CD4-positive, alpha-beta T cell treated with Interleukin-4 for 1 hour (primary cell): ENCODE measurements at places on chromosomes 6 and 20.

- no peak for DNase-seq
Measured at GRCh38 chr6:85390105-85390728, 59.7 kb upstream of the NT5E start.

GRCh38 chr6:31558631-31559500 is 11.5 kb downstream of the NFKBIL1 start:
- peak; percentile 81 for DNase-seq

DNA sequence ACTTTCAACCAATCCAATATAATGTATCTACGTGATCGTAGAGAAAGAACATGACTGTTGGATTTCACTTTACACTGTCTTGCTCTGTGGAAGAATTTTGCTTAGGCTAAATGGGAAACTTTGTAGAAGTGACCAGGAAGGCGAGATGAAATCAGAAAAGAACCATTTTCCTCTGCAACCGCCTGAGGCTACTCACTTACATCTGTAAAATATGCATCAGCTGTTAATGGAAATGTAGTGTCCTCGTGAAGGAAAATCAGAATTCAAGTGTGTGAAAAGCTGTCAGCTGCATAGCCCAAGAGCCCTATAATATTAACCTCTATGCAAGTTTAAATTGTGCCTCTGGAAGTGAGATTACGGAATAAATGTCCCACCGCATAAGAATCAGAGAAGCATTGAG is 277.9 kb downstream of the C6orf118 start:
- no peak for DNase-seq

- DNase-seq, result no peak
Measured at GRCh38 chr6:151544453-151544852, 50.6 kb downstream of the CCDC170 start.

- peak; percentile 29 for DNase-seq
Measured at GRCh38 chr6:134111062-134111677, 58.7 kb upstream of the SLC2A12 start.

DNA sequence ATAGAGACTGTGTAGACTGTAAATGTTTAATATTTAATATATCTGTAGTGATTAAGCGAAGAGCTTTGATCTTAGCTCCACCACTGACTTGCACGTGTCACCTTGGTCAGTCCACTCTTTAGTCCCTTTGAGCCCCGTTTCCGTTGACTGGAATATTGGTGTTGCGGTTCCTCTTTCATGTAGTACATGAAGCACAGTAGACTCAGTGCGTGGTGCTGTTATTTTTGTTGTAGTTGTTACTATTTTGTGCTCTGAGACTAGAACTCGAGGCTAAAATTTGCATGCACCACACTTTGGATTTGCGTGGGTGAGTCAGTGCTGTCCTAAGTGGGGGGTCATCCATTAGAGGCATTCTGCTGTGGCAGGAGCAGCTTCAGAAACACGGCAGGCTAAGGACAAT is 291.4 kb downstream of the QKI start:
- DNase-seq, result no peak

DNA sequence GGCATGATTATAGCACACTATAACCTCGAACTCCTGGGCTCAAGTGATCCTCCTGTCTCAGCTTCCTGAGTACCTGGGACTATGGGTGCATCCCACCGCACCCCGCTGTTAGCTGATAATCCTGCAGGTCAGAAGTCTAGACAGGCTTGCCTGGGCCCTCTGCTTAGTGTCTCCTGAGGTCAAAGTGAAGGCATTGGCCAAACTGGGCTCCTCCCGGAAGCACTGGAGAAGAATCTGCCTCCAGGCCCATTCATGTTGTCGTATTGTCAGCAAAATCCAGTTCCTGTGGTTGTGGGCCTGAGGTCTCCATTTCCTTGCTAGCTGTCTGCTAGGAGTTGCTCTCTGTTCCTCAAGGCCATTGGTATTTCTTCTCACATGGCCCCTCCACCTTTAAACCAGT is 6.3 kb upstream of the MROH8 start:
- DNase-seq, result no peak

DNA sequence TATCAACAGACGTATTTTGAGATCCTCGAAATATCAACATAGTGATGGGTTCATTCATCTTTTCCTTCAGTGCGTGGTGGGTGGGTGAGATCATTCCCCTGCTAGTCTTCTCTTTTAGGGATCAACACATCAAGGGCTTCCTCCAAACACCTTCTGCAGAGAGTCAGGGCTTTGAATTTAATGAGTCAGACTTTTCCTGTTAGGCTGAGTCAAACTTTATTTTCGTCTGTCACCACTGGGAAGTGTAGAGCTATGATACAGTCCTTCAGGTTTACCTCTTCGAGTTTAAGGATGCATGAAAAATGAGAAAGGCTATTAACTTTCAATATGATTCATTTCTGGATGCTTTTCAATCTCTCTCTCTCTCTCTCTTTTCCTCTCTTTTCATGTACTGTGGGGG is 189.1 kb downstream of the BMP2 start:
- DNase-seq, result no peak

GRCh38 chr20:35077872-35078271 is 14.7 kb downstream of the TRPC4AP start:
- DNase-seq, result no peak

DNA sequence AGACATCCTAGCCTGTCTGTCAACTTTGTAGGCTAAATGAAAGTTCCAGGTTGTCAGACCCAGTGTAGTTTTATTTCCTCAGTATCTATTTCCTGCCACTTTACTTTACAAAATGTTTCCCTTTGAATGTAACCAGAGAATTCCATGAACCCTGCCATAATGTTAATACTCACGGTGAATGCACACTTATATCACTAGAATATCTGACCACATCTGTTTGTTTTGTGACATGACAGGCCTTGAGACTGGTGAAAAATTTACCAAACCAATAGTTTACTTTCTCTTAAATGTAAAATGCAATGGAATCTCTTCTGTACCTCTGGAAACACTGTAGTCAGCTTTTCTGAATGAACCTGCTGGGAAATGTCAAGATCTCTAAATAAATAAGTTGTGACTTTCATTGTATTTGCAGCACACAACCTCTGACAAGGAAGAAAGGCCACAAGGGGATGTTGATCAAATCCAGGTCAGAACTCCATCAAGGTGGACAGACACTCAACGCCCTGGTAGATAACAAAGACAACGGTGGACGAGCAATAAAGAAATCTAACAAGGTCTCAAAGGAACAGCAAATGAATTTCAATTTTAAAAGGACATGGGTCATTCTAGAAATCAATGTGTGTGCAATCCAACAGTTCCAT is 59.2 kb downstream of the BACH2 start:
- DNase-seq, result no peak

GRCh38 chr6:51057296-51057695 is 238.6 kb downstream of the TFAP2B start:
- DNase-seq, result no peak

DNA sequence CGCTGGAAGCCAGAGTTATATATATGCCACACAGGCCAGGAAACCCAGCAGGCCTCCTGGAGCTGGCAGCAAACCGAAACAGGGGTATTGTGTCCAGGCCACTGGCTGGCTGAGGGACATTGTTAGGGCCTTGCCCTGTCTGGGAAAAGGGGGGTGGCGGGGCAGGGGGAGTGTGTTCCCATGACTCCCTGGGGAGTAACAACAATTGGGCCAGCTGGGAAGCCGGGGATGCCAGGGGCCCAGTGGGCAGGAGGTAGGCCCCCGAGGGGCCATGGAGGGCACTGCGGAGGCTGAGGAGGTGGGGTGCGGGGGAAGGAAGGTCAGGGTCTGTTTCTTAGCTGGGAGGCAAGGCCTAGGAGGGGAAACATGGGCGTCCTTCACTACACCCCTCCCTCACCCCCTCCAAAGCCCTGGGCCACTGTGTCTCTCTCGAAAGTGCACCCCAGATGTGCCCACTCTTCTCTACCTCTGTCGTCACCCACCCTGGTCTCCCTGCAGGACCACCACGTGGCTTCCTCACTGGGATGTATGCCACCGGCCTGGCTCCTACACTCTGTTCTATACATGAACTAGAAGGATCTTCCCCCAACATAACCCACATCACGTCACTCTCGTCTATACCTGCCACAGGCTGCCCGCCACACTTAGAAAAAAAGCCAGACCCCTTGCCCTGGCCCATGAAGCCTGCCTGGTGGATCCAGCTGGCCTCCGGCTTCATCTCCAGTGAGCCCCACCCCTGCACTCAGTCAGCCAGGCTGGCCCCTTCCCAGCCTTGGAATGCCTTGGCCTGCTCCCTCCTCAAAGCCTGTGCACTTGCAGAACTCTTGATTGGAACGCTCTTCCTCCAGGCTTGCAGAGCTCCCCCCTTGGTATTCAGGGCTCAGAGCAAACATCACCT is 7.8 kb upstream of the E2F1 start:
- DNase-seq, result no peak

DNA sequence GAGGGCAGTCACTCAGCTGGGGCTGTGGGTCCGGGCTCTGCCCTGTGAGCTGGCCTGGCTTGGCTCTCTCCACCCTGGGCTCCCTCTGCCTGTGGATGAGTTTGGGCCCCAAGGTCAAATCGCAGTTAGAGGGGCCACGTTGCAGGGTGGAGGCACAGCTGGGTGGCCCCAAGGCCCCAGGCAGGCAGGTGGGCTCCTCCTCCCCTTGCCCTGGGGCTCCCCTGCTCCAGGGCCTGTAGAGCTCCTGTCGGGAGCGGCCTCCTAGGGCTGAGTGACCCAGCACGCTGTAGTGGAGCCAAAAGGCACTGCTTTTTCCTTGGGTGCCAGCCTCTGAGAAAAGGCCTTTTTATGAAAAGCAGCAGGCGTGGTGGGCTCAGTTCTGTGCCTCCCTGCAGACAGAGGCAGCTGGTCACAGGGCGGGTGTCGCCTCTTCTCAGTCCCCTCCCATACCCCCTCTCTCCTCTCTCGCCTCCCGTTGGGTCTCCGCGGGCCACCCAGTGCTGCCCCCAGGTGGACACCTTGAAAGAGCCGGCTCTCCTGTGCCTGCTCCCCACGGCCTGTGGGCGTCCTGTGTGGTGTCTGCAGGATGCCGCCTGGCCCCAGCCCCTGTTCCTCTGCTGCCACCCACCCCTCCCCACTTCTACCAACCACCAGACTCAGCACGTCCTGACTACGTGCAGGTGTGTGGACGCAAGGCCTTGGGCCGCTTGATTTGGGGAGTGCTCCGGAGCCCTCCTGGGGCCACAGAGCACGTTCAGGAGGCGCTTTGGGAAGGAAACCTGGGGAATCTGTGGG is 13.2 kb downstream of the SS18L1 start:
- peak; percentile 75 for DNase-seq

DNA sequence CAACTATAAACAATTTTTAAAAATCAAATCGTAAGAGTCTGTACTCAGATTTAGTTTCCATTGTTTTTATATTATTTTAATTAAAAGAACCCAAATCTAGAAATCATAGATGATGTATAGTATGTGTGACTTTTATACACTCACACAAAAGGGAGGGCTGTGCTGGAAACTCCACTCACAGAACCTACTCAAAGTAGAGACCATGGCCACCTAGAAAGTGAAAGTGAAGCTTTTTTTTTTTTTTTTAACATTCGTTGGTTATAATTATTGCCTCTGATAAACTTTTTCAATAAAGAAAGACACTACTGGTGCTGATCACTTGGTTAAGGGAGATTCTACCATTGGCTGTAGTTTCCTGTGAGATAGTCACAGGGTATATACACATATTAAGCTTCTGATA is 37.9 kb upstream of the PRL start:
- DNase-seq, result no peak
